ENCODE measurements at places on chromosomes 11 and 22.

DNA sequence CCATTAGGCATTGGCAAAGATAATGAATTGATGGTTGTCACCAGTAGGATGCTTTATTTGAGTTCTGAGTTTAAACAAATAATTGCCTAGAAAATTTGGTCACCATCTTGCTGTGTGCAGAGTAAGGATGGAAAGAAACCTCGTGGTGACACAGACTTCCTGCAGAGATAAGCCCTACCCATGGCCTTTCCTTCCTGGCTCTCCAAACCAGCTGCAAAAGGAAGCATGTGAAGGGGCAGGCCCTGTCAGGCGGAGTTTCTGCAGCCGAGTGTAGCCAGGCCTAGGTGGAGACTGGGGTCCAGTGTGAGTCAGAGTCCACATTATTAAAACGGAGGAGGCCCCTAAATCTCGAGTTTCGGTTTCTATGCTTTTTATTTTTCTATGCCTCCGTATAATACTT is 83.1 kb upstream of the ADSL start:
- no peak for DNase-seq

- no peak for DNase-seq
These were observed 3.4 kb downstream of the MRPL16 start for GRCh38 chr11:59807047-59807610.

DNA sequence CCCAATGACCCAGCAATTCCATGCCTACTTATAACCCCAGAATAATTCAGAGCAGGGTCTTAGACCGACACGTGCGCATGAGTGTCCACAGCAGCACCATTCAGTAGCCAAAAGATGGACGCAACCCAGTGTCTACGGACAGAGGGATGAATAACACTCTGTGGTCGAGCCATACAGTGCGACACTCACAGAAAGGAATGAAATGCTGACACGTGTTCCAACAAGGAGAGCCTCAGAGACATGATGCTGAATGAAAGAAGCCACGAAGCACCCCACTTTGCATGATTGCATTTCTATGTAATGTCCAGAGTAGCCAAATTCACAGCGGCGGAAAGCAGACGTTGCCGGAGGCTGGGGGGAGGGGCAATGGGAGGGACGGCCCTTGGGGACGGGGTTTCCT is 134.4 kb downstream of the CTTN start:
- DNase-seq, result no peak

- DNase-seq, result peak; percentile 11
These were observed 190.8 kb downstream of the DSCAML1 start for GRCh38 chr11:117606211-117606610.

DNA sequence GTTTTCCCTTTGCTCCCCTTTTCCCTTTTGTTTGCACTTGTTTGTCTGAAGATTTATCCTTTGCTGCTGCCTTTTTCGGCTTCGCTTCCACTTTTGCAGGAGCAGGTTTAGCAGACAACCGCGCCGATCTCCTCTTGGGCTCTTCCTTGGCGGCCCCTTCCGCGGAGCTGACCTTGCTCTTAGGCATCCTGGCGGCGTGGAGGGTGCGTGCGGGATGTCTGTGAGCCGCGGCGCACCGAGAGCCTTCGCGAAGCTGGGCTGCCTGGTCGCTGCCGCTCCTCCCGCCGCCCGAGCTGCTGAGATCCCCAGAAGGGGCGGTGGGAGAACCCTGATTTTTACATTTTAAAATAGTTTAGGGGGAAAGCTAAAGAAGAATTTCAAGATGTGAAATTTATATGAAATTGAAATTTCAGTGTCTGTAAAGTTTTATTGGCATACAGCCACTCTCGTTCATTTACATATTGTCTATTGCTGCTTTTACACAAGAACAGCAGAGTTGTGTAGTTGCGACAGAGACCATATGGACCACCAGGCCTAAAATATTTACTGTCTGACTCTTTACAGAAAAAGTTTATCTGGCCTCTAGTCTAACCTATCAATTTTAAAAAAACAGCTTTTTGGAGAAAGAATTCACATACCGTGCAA is 105.2 kb upstream of the RRM1 start:
- DNase-seq, result no peak

DNA sequence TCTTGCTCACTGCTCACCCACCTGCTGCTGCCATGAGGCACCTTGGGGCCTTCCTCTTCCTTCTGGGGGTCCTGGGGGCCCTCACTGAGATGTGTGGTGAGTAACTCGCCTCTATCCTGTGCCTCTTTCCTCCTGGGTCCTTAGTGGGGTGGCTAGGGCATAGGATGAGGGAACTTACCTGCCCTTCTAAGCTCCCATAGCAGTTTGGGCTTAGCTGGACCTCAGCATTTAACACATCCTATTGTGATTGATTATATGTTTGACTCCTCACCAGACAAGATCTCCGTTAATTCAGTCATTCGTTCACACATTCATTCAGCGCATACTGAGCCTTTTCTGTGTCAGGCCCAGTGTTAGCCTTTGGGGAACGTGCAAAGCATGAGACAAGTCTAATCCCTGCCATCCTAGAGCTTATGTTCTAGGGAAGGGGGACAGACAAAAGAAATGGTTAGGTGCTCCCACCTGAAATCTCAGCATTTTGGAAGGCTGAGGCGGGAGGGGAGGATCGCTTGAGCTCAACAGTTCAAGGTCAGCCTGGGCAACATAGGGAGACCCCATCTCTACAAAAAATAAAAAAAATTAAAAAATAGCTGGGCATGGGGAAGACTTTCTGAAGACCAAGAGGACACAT is 441 bp downstream of the TCN2 start:
- DNase-seq, result no peak

DNA sequence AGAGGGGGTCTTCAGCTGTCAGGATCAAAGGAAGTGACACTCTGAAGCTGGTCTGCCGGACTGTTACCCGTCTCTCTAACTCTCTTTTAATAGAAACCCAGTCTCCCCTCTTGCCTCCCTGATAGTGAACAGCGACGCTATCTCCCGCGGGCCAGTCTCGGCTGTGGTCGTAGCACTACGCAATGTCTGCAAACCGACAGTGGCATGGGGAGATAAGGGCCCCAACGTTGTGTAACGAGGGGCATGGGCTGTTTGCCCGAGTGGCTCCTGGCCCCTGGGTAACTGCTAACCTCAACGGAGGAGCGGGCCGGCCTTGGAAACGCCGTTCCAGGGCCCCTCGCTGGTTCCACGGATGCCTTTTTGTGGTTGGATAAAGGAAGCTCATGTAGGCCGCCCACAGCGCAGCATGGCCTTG is 23.3 kb downstream of the ZBTB16 start:
- DNase-seq, result no peak

GRCh38 chr22:32338757-32339156 is 18.9 kb upstream of the RFPL3 start:
- DNase-seq, result no peak

DNA sequence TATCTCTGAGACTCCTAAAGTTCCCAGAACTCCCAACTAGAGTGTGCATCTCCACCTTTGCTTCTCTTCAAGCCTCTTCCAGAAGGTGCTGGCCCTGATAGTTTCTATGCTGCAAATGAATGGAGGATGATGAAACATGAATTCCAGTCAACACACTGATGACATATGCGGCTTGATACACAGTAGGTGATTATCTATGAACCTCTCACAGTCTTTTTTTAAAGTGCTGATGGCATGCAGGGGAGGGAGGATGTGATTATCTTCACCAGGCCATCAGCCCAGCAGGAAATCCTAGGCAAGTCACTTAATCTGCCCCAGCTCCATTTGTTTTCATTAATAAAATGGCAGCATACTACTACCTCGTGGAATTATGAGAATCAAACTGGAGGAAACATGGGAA is 548.5 kb downstream of the SOX6 start:
- DNase-seq, result no peak

DNA sequence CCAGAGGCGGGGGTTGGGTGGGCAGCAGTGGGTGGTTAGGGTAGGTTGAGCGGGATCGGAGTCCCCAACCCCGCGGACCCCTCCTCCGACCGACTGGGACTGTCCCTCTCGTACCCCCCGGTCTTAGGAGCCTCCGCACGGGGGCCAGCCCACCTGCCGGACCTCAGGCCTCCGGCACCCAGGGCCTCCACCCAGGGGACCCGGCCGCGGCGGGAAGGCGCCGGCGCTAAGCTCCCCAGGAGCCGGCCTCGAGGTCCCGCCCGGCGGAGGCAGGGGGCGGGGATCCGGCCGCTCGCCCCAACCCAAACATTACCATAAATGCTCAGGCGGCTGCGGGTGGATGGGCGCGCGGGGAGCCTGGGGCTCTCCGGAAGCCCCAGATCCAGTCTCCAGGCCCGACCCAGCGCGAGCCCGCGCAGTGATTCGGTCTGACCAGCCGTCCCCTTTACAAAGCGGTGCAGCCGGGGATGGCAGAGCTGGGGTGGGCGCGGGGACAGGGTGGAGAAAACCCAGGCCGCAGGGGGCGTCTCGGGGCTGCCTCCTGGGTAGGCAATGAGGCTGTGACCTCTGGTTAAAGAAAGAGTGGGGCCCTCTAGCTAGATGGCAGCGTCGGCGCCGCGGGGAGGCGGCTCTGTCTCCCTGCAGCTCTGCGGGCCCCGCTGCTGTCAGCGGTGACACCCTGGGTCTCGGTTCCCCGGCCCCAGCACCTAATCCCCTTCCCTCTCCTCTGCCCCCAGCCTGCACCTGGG is 4.0 kb upstream of the MCAM start:
- no peak for DNase-seq

GRCh38 chr11:29125606-29126005 is 891.2 kb downstream of the KCNA4 start:
- no peak for DNase-seq

- DNase-seq, result no peak
These were observed 13.2 kb downstream of the NAA40 start for GRCh38 chr11:63951779-63952536.

DNA sequence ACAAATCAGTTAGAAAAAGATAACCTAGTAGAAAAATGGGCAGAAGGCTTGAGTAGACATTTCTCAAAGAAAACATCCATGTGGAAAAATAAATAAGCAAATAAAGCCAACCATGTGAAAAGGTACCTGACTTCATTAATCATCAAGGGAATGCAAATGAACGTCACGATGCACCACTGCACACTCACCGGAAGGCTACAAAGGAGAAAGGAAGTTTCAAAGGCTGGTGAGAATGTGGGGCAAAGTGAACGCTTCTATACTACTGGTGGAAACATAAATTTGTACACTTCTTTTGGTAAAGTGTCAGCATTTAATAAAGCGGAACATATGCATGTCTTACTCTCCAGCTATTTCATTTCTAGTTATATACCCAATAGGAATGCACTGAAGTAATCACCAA is 166.8 kb downstream of the CSNK2A3 start:
- no peak for DNase-seq

DNA sequence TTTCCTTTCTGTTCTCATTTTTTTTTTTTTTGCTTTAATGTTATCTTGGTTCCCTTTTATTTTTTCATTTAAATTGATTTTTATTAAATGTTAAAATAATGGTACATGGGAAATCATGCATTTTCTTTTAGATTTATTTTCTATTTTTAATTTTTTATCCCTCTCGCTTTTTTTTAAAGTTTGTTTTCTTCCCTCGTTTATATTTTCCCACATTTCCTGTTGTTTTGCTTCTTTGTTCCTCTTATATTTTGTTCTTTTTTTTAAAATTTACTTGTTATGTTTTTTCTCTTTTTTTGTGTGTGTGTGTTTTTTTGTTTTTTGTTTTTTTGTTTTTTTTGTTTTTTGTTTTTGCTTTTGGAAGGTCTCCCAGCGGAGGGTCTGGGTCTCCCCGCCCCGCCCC is 34.9 kb upstream of the EIF3D start:
- no peak for DNase-seq

DNA sequence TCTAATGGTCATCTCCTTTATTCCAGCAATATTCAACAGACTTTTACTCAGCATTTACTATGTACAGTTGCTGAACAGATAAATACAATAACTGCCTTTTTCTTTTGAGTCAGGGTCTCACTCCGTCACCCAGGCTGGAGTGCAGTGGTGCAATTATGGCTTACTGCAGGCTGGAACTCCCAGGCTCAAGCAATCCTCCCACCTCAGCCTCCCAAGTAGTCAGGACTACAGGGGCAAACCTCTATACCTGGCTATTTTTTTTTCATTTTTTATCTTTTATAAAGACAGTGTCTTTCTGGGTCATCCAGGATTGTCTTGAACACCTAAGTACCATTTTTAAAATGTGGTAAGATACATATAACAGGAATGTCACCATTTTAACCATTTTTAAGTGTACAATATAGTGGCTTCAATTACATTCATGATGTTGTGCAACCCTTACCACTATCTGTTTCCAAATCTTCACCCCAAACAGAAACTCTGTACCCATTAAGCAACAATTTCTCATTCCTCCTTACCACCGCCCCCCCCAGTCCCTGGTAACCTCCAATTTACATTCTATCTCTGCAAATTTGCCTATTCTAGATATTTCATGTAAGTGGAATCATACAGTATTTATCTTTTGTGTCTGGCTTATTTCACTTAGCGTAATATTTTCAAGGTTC is 67.8 kb downstream of the MIAT start:
- DNase-seq, result no peak

- no peak for DNase-seq
These were observed 441.8 kb downstream of the TBC1D22A start for GRCh38 chr22:47204002-47204979.

- DNase-seq, result no peak
These were observed 273.0 kb downstream of the TBC1D22A start for GRCh38 chr22:47035425-47035881.

DNA sequence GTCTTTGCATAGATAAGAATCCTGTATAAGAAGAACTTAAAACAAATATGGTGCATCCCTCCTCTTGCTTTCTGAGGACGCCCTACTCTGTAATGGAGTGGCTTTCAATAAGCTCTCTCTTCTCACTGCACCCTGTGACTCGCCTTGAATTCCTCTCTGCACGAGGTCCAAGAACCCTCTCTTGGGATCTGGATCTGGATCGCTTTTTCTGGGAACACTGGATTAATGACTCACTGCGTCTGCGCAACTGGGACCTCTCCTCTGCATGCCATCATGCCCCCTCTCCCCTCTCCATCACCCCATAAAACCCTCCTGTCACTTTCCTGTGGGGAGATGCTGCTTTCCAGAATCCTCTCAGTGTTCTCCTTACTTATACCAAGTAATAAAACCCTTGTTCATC is 15.1 kb upstream of the CABP2 start:
- no peak for DNase-seq
